Activated naive CD4-positive, alpha-beta T cell treated with anti-CD3 and anti-CD28 coated beads, Interleukin-2, amount 10 ng/mL, durations not matched to agents 7 days and 5 days (primary cell): ENCODE measurements at places on chromosomes 16 and 17.

DNA sequence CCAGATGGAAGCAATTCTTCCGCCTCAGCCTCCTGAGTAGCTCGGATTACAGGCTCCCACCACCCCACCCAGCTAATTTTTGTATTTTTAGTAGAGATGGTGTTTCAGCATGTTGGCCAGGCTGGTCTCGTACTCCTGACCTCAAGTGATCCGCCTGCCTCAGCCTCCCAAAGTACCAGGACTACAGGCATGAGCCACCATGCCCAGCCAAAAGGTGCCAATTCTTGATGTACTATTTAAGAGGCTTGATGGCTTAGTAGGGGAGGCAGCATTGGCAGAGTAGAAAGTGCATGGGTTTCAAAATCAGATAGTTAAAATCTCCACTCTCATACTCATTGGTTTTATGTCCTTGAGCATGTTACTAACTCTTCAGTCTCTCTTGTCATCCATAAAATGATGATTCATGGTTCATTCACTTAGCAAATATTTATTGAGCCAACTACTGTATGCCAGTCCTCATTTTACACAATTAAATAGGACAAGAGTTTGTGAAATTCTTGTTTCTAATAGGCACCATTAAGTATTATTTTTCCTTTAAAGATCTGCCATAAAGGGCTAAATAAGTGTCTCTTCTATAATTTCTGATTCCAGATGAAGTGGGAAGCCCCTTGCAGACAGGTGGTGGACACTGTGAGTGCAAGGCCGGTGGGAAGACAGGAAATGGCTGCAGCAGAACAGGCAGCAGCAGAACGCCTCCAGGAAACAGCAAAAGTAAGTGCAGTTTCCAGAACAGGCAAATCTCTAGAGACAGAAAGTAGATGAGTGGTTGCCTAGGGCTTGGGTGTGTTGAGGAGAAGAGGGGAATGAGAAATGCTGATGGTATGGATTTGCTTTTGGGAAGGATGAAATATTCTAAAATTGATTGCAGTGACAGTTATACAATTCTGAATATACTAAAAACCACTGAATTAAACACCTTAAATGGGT, 8.2 kb upstream of the RPL27 start:
- DNase-seq: no peak

DNA sequence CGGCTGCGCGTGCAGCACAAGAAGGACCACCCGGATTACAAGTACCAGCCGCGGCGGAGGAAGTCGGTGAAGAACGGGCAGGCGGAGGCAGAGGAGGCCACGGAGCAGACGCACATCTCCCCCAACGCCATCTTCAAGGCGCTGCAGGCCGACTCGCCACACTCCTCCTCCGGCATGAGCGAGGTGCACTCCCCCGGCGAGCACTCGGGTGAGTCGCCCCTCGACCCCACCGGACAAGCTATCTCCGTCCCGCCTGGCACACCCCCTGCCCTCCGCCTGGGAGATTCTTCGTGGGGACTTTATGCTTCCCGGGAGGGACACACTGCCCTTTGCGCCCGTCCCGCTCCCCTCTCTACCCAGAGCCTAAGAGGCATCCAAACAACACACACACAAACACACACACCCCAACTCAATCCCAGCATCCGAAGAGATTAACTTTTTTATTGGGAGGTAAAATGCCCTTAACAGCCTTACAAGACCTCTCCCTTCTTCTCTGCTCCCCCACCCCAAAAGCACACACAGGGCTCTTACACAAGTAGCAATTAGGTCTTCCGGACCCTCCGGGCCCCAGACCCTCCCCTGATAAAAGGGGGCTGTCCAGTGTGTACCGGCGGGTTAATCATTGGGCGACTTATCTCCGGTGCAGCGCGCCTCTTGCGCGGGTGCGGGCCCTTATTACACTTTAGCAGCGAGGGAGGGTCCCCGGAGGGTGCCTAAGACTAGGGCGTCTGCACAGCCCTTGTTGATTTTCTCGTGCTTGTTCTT, 2.1 kb downstream of the SOX9 start:
- DNase-seq: no peak

DNA sequence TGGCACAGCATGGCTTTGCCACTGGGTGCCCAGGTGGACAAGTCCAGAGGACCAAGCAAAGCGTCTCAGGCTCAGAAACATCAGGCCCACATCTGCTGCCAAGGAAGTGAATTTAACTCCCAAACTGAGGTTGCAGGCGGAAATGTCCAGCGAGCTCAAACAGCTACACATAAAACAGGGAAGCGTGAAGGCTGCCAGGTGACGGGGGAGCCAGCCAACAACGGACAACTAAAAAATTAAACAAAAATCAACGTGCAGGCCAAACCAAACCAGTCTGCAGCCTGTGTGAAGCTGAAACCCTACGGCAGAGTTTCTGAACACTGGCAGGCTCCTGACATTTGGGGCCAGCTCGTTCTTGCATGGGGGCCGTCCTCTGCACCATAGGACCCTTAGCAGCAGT, 2.5 kb downstream of the TK1 start:
- no peak for DNase-seq

- DNase-seq: no peak
These were observed 28.7 kb upstream of the ALDH3A2 start for GRCh38 chr17:19619705-19620325.

DNA sequence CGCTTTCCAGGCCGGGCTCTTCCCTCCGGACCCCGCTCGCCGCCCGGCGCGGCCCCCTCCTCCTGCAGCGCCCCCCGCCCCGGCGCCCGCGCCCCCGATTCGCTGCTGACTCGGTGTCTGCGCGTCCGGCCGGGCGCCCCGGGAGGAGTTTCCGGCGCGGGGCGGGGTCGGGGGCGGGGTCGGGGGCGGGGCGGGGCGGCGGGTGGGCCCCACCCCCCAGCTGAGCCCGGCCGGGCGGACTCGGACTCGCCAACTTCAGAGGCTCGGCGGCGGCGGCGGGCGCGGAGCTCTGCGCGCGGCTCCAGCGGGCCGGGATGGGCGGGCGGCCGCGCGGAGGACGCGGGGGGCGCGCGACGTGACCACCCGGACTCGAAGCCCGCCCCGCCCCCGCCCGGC, at the start of gene METRNL:
Gene METRNL (plus strand): TSS at position 258 of the 396 bp plus-strand sequence. CDS start 207 bp downstream, outside the sequence.
- peak; percentile 75 for DNase-seq

GRCh38 chr16:47045459-47045858, 72.0 kb upstream of the DNAJA2 start:
- no peak for DNase-seq

- DNase-seq: no peak
These were observed 5.7 kb upstream of the LPO start for GRCh38 chr17:58232707-58233156.

DNA sequence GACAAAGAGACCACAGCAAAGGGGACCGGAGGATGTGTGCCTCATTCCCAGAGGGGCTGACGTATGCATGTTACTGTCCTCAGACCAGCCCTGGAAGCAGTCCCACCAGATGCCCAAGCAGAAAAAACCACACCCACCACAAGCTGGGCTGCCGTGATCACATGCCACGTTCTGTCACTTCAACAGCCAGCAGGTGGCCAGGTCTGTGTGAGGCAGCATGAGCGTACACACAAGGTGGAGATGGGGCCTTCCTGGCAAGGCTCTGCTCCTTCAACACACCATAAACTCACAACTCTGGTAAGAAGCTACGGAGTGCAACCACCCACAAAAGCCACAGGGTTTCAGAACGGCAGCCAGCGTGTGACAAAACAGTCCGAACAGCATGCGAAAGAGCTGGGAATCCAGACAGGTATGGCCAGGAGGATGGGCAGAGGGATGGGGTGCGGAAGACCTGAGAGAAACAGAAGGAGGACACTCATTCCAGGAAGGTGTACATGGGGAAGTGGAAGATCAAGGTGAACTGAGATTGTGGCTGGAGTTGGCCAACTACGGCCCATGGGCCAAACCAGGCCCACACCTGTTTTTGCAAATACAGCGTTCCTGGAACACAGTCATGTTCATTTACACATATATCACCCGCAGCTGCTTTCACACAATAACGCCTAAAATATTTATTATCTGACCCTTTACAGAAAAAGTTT, 27.9 kb downstream of the MBTPS1 start:
- peak; percentile 78 for DNase-seq

- DNase-seq: peak; percentile 77
These were observed 9.3 kb upstream of the WBP2 start for GRCh38 chr17:75864448-75864871.

DNA sequence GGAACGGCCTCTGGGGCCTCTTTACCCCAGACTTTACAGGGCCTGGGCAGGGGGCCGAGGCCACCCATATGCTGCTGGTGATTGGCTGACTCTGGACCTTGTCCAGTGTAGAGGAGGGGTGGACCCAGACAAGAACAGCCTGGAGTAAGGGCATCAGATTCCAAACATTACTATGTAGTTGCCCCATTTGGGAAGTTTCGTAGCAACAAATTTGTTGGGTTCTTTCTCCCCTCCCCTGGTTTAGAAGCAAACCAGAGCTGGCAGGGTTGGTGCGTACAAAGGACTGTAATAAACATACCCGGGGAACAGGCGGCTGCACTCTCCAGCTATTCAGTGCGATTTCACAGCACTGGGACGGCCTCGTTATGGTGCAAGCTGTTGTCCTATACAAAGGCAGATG, 145.5 kb downstream of the NTN1 start:
- DNase-seq: no peak

- no peak for DNase-seq
These were observed 36.1 kb upstream of the CBFA2T3 start for GRCh38 chr16:89013111-89013510.

GRCh38 chr17:58046239-58047094, 36.8 kb upstream of the DYNLL2 start:
- no peak for DNase-seq
